AG09319 (cell line): ENCODE measurements at places on chromosomes 1 and 21.
A peak's percentile ranks its signal among the peaks of the same experiment; 100 is the strongest.

GRCh38 chr1:55993646-55994318 lies 585.6 kb downstream of the PLPP3 start:
- DNase-seq: no peak

- no peak for DNase-seq
Observed at GRCh38 chr21:28442624-28443023, 550.1 kb downstream of the LTN1 start.

DNA sequence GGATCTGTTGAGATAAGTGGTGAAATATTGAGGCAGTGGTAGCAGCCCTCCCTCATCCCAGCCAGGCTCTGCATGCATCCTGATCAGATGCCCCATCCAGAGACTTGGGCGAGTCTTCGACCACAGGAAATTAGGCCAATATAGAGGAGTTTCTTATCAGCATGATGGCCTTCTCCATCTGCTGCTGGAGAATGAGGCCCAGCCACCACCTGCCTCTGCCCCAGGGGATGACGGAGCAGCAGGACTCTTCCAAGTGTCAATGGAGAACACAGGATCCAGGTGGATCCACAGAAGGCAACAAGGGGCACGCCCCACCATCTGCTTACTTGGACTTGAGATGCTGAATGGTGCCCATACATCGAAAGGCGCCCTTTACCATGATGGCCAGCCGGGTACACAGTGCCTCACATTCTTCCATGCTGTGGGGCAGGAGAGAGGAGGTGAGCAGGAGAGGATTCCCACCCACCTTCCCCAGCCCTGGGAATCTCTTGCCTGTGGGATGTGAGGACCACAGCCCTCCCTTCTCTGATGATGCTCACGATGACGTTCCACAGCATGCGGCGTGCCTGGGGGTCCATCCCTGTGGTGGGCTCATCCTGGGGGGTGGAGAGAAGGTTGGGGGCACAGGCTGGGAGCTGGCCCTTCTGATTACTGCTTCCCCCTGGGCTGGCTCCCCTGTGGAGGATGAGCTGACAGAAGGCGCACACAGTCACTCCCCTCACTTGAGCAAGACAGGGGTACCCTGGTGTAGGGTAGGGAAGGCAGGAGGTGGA lies 91.5 kb upstream of the GCLM start:
- no peak for DNase-seq

DNA sequence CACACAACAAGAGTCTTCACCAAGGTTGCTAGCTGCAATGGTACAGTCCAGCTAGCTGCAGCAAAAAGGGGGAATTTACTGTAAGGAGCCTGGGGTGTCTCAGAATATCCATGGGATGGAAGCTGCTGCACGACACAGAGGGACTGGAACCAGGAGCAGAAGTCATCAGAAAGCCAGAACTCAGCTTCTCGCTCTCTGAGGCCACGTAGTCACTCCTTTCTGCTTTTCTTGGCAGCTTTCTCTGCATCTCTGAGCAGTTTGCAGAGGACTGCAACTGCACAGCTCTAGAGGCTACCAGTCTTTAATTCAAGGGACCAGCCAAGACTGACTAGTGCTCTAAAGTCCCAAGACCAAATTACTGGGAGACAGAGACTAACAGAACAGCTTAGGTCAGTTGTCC lies 27.0 kb upstream of the IL10 start:
- no peak for DNase-seq

DNA sequence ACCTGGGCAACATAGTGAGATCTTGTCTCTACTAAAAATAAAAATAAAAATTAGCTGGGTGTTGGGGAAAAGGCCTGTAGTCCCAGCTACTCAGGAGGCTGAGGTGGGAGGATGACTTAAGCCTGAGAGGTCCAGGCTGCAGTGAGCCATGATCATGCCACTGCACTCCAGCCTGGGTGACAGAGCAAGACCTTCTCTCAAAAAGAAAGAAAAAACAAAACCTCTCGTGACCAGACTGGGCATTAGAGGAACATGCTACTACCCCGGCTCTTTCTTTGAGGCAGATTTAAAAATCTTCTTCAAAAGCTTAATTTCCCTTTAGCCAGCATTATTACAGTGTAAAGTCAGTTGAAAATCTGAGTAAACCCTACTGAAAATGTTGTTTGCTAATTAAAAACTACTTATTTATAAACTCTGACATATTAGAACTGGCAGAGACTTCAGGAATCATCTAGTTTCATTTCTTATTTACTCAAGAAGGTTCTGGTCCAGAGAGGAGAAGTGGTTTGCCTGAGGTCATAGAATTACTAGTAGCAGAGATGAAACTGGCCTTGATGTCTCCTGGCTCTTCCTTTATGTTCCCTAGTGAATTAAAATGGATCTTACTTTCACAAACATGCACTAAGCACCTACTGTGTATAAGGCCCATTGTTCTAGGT lies 11.6 kb upstream of the ELAVL4 start:
- DNase-seq: no peak

- no peak for DNase-seq
Observed at GRCh38 chr1:108050158-108050557, 85.2 kb upstream of the VAV3 start.

DNA sequence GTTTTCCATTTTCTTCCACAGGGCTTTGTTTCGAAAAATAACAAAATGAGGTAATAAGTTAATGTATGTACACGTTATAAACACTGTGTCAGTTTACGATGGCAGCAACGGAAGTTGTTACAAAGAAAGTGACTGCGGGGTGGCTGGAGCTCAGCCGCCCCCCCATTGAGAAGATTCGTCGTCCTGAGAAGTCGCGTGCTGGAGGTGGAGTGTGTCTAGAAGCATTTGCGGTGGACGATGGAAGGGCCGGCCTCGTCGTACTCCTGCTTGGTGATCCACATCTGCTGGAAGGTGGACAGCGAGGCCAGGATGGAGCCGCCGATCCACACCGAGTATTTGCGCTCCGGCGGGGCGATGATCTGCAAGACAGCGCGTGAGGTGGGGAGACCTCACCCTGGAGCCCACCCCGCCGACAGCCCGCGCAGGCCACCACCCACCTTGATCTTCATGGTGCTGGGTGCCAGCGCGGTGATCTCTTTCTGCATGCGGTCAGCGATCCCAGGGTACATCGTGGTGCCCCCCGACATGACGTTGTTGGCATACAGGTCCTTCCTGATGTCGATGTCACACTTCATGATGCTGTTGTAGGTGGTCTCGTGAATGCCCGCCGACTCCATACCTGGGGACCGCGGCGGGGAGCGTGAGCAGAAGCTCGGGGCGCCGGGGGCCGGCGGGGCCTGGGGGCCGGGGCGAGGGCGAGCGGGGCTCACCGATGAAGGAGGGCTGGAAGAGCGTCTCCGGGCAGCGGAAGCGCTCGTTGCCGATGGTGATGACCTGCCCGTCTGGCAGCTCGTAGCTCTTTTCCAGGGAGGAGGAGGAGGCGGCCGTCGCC lies 2.4 kb downstream of the ACTA1 start:
- DNase-seq: no peak

- no peak for DNase-seq
Observed at GRCh38 chr1:84771895-84772294, 81.6 kb upstream of the SSX2IP start.

GRCh38 chr1:107683191-107683657 lies 281.8 kb downstream of the VAV3 start:
- no peak for DNase-seq

GRCh38 chr21:38129711-38130110 lies 127.1 kb upstream of the KCNJ15 start:
- no peak for DNase-seq

GRCh38 chr1:212514056-212514614 lies 81.4 kb downstream of the NENF start:
- DNase-seq: no peak

DNA sequence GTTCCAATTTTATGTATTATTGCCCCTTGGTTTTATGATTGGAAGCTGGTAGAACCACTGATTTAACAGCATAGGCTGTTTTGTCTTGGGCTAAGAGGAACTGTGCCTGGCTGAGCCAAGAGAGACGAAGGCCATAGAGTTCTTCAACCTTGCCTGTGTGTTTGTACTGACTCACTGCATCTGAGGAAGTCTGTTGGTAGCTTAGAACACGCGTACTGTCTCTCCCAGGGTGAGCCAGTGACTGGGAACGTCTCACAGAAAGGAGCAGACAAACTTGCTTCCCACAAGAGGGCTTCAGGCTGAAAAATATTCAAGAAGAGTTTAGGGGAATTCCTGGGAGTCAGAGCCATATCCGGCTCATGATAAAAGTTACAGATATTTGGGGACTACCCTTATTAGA lies 14.9 kb downstream of the TMEM51 start:
- DNase-seq: no peak

GRCh38 chr21:41926807-41927171 lies 27.0 kb downstream of the C2CD2 start:
- no peak for DNase-seq

DNA sequence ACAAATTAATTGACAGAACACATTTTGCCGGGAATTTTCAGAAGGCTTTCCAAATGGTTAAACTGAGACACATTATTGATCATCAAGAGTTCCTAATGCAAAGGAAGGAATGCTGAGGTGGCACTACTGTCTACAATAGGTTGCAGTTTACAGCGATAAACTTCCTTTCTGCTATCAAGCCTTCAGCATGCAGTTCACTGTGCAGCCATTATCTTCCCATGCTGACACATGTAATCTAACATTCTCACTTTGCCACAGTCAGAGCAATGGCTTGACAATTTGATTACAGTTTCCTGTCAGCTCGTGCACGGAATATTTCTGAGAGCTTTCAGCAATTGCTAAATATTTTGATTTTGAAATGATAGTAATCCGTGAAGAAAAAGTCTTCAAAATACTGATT lies 166.9 kb upstream of the PRMT6 start:
- DNase-seq: no peak

DNA sequence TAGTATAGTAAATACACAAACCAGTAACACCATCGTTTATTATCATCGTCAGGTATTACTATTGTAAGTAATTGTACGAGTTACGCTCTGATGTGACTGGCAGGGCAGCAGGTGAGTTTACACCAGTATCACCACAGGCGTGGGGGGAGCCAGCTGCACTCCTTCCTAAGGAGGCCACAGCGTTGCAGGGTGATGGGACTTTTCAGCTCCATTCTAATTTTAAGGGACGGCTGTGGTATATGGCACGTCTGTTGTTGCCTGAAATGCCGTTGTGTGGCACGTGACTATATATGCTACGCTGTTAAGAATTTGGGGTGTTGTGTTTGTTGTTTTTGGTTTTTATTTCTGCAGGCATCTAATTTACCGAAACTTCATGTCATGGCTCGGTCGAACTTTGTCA lies 164.8 kb upstream of the COL6A1 start:
- no peak for DNase-seq

DNA sequence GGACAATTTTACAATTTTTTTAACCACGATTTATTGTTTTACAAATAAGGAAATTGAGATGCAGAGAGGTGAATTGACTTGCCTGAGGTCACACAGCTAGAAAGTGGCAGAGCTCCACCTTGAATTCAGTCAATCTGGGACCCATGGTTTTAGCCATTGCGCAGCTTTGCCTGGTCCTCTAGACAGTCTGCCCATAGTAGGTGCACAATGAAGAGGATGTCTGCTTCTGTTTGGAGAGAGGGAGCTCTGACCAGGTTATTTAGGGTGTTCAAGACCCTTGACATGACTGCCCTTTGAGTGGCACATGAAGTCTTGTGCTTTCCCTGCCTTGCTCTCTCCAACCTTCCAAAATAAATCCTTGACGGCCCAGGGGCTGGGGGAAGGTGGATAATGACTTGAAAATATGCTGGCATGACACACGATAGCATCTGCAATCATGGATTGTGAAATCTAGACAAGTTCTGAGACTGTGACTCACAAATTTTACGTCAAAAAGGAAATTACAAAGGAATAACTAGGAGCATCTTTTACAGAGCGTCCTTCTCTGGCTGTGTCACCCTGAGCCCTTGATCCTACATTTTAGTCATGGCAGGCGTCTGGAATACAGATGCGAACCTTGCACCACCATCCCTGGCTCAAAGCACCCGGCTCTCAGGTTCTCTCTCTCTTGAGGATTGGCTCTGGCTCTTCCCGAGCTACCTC lies 26.2 kb upstream of the ID3 start:
- DNase-seq: peak; percentile 83

DNA sequence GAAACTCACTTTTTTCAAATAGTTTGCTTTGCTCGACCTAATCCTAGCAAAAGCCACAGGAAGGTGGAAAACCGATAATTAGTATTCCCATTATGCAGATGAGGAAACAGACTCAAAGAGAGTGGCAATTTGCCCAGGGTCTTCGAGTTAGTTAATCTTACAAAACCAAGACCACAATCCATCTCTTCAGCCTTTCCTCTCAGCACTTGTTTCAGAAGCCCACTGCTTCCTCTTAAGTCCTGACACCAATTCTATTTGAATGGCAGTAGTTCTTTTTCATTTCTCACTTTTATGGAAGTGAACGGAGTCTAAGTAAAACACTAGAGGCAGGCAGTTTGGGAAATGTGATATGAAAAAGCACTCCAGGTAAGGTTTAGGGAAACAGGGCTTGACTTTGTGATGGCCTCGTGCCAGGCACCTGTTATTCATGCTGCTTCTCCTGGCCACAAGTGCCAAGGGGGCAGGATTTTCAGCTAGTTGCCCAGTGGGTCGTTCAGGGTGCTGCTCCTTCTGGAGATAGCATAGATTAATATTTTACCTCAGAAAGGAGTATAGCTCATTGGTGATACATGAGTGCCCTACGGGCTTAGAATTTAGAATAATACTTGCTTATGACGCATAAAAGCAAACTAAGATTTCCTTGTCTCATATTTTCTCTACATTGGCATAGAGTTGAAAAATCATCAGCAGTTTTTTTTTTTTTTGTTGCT lies 76.6 kb upstream of the NRIP1 start:
- DNase-seq: no peak

DNA sequence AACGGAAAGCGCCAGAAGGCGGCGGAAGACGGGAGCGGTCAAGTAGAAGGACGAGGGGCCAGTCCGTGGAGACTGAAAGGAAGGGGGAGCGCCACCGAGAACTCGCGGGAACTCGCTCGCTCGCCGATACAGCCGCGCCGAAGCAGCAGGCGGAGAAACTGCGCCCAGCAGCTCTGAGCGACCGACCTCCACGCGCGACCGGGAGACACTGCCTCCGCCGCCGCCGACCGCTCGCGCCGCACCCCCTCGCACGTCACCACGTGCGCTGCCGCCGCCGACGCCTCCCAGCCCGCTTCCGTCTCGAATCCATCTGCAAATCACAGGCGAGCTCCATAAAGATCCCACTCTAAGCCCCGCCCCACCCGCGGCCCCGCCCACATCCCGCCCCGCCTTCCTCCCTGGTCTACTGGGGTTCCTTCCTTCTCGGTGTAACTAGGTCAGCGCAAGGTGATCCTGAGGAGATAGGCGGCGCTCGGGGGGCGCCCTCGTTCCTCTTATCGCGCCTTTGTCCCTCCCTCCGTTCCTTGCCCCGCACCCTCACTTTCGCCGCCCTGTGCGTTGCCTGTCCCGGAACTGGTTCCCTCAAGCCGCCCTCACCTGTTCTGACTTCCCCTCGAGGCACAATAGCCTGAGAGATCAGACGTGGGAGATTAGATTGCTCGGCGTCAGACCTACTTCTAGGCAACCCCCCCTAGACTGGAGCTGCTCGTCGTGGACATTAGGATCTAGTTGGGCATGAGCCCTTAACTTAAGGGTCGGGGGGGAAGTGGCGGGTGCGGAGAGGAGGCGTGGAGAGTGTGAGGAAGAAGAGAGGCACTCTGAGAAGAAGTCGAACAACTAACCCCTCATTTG lies at the start of gene IVNS1ABP:
Gene IVNS1ABP, minus strand, starts transcription at position 210 of the 852 bp plus-strand sequence. CDS start 7,750 bp downstream, outside the sequence.
- DNase-seq: peak; percentile 76

GRCh38 chr1:174407665-174408064 lies 40.1 kb upstream of the GPR52 start:
- peak; percentile 25 for DNase-seq

GRCh38 chr1:82110366-82111254 lies 309.9 kb downstream of the ADGRL2 start:
- no peak for DNase-seq
